ENCODE measurements at places on chromosomes 6 and 20.

- no peak for DNase-seq
Observed at GRCh38 chr6:144055121-144055931, 40.0 kb downstream of the SF3B5 start.

- no peak for DNase-seq
Observed at GRCh38 chr6:132464538-132465256, 48.2 kb downstream of the STX7 start.

- no peak for DNase-seq
Observed at GRCh38 chr6:112040956-112041355, 12.9 kb upstream of the CCN6 start.

- DNase-seq = no peak
Observed at GRCh38 chr6:14415452-14415851, 297.9 kb downstream of the CD83 start.

- DNase-seq = no peak
Observed at GRCh38 chr20:61220131-61220530, 31.9 kb upstream of the CDH4 start.

DNA sequence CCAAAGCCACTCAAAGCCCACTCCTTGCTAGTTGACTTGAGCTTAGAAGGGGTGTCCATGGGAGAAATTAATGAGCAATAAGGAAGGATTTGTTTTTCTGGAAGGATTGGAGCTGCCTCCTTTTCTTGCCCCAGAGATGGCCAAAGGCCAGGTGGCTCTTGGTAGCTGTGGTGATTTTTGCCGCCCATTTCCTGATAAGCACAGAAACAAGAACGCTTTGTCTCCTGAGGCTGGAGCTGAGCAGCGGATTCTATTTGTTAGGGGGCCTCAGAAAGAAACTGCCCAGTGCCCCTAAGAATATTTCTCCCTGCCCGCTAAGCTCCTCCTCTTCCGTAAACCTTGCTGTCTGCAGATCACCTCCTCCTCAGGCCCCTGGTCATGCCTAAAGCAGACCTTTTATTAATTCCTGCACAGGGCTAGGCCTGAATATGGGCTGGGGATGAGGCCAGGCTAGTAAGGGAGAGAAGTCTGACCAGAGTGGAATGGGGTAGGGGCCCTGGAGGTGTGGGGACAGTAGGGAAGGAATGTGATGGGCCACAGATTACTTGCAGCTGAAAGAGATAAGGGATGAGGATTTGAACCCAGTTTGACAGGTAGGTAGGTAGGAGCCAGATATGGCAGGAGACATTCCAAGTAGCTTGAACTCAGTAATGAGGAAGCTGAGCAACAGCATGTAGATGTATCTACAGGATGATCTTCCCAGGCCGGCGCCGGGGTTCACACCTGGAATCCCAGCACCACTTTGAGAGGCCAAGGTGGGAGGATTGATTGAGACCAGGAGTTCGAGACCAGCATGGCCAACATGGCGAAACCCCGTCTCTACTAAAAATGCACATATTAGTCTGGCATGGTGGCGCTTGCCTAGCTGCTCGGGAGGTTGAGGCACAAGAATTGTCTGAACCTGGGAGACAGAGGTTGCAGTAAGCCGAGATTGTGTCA, 71.2 kb upstream of the NAA20 start:
- no peak for DNase-seq

GRCh38 chr6:90039911-90040310, 145.6 kb downstream of the GJA10 start:
- no peak for DNase-seq

- DNase-seq = no peak
Observed at GRCh38 chr6:100488244-100488643, 23.5 kb upstream of the SIM1 start.

DNA sequence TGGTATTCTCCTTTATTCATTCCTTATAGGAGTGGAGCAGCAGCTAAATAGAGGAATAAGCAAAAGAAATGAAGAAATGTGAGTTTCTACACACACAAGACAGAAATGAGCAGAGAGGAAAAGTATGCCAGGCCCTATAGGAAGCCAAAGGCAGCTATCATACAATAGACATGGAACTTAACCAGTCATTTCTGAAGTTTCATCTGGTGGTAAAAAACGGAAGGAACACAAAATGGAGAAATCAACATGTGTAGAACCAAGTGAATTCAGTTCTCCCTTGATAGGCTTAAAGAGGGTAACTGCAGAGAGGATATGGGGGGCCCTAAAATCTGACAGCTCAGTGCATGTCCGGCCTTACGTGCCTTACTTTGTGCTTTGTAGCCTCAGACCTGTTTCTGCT, 44.6 kb downstream of the TSBP1 start:
- no peak for DNase-seq

DNA sequence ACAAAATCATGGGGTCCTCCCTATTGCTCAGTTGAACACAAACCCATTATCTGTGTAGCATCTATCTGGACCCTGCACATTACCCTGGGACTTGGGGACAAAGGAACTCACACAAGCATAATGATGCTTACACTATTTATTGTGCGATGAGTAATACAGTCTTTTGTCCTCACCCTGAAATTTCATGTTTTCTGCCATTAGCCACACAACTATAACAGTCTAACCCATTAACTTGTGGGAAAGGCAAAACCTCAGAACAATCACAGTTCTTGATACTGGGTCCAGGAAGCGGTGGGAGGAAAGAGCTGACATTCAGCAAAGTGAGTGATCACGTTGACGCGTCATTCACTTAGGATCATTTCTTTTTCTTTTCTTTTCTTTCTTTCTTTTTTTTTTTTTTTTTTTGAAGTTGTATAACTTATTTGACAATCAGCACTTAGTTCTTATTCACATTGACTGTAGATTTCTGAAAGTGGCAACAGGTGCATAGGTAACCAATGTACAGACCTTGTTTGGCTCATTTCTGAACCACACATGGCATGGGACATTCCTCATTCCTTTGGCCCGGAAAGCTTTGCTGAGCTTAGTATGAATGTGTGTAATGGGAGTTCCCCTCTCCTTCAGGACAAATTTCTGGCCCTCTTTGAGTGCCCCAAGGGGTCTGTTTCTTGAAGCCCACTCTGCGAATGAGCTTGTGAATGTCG, 94.8 kb upstream of the CNKSR3 start:
- DNase-seq = no peak

DNA sequence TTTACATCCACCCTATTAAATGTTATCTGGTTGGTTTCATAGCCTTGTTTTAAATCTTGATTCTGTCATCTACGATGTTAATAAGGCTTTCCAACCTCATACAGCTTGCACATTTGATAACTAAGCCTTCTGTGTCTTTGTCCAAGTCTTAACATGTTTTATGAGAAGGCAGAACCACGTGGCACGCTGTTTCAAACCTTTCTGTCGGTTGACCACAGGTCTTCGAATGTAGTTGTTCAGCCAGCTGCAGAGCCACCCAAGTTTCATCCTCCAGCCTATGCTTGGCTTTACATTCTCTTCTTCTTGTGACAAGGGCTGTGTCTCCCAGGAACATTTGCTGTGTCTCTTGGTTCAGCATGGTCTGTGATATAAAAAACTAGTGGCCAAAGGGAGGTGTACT, 15.7 kb upstream of the SGK2 start:
- DNase-seq = peak; percentile 68

DNA sequence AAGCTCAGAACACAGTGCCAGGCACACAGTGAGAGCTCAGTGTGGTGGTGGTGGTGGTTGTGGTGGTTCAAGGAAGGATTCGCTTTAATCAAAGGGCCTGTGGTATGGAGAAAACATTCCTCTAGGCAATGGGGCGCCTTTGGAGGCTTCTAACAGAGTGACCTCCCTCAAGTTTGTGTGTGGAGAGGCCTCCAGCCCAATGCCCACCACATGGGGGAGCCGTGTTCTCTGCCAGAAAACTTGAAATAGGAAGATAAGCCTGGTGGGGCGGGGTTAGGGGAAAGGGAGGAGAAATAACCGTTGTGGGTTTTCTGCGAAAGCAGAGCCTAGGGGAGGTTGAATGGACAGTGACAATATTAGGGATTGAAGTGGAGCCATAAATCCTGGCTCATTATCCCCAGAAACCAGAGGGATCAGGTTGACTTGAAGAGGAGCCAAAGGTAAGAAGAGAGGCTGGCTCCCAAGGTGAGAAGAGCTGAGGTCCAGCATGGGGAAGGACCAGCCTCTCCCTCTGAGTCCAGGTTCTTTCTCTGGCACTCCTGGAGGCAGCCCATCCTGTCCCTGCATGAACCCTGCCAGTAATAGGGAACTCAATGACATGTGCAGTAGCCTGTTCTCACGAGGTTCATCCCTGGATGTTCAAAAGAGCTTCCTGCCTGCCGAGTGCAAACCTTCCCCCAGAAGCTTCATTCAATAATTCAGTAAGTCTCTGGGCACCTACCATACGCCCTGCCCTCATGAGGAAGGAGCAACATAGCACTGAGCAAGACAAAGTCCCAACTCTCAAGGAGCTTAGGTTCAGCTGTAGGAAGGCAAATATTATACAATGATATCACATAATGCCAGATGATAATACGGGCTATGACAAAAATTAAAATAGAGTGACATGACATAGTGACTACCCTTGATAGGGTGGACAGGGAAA, 51.4 kb downstream of the TGM2 start:
- DNase-seq = no peak

DNA sequence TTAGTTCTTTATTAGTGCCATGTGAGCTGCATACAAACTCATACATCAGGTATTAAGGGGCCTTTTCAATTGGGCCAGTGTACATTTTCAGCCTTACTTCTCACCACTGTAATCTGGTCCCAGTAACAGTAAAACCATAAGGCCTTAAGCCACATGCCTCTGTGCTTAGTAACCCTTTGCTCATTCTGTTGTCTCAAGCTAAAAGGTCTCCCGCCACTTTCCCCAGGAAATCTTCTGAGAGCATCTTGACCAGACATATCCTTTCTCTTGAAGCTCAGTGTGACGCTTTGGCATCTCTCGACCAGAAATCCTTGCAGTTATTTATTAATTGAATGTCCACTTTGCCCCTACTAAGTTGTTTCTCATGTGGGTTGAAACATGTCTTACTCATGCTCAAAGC, 68.0 kb downstream of the CYP39A1 start:
- no peak for DNase-seq

DNA sequence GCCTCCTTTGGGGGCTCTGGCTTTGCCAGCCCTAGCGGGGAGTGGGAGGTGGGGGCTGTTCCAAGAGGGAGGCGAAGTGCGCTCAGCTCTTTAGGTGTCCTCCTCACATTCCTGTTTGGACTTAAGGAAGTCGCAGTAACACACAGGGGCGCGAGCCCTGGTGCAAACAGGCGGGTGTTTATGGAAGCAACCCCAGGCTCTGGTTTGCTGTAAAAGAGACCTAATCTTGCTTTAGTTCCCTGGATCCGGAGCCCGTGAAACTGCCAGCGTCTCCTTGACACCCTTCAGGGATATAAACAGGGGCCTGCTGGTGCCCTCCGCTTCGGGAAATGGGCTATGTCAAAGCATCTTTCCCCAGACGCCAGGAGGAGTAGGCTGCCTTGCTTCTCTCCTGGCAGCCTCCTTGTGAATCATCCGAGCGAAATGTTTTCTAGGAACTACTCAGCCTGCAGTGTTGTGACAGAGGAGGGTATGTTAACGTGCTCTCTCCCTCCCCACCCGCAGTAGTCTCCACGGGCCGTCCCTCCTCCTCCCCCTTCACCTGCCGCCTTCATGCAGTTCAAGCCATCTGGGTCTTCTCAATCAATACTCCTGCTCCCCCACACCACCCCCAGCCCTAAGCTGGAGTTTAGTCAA, 168.0 kb upstream of the LRFN2 start:
- no peak for DNase-seq

DNA sequence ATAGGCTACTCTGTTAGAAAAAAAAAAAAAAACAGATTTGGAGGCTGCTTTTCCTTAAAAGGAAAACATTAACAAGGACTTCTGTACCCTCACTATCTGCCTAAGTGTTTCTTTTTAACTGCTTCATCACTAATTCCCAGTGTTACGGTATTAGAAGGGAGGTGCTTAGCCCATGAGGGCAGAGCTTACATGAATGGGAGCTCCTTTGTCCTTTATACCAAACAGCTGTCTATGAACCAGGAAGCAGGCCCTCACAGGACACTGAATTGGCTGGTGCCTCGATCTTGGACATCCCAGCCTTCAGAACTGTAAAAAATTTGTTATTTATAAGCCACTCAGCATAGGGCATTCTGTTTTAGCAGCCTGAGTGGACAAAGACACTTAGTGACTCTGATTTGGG, 215.6 kb upstream of the NRSN1 start:
- DNase-seq = no peak

DNA sequence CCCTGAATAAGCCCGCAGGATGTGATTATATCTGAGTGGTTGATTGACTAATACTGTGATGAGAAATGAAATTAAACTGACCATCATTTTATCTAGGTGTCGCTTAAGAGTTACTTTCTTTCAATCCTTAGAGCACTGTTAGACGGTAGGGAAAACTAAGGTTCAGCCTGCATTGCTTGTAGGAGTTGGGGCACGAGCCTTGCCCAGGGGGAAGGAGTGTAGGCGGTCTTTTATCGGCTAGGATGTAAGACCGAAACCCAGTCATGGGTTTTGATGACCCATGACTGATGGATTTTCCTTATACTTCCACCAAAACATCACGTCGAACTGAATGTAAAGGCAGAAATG, 392 bp upstream of the TASP1 start:
- DNase-seq = no peak

DNA sequence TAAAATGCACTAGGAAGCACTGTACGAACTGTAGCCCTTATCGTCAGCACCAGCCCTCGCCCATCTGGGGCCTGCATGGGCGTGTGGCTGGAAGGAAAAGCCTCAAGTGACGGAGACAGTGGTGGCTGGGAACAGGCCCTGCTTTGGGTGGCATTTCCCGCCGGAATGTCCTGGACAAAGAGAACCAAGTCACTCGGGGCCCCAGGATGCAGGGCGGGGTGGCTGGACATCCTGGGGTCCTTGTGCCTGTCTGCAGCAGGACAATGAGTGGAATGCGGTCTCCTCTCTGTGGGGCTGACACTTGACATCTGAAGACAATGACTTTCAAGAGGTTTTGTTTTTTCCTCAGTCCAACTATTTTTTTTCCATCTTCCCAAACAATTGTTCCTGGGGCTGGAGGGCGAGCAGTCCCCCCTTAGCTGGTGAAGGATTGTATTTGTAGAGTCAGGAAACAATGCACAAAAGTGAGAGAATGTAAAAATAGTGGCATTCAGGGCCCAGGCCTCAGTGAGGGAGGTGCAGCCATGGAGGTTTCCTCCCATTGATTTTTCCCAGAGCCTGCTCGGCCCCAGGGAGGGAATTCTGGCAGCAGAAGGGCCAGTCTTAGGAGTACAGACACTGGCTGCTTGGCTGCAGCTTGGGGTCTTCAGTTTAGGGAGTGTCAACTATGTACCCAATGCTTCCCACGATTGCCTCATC, 64.4 kb downstream of the PREX1 start:
- no peak for DNase-seq

GRCh38 chr6:14455876-14456648, 338.5 kb downstream of the CD83 start:
- no peak for DNase-seq

DNA sequence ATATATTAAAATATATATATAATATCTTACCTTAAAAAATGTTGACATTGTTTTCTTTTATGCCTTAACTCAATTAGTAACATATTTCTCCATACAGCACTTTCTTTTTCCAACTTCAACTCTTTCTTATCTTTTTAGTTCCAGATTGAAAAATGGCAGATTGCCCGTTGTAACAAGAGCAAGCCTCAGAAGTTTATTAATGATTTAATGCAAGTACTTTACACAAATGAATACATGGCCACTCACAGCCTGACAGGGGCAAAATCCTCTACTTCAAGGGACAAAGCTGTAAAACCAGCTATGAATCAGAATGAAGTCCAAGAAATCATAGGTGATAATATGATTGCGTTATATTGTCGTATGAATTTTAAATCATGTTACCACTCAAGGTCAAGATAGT, 29.4 kb upstream of the KIAA1586 start:
- no peak for DNase-seq

GRCh38 chr6:43428112-43428570, 800 bp downstream of the ABCC10 start:
- no peak for DNase-seq

Measured in epithelial cell of prostate (primary cell).